K562 (cell line): ENCODE measurements at places on chromosomes 16 and 17.

DNA sequence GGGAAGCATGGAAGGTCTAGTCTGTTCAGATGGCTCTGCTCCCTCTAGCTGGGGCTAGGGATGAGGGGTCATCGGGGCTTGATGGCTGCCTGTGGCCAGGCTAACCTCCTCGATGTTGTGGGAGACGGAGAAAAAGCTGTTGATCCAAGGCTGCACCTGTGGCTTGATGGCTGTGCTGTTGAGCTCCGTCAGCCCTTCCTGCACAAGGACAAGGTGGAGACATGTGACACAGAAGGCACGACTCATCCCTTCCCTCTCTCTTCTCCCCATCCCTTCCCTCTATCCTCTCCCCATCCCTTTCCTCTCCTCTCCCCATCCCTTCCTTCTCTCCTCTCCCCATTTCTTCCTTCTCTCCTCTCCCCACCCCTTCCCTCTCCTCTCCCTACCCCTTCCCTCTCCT lies 28.2 kb downstream of the FCSK start:
- no peak for DNase-seq

DNA sequence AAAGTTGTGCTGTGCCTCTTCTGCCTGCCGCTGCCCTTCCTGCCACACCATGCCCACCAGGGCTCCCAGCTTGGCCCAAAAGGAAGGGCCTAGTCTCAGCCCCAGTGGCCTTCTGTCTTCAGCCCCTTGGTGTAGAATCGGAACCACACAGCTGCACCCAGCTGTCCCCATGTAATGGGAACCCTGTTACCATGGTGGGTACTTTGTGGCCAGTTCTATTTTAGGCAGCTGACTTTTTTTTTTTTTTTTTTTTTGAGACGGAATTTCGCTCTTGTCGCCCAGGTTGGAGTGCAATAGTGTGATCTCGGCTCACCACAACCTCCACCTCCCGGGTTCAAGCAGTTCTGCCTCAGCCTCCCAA lies 163.3 kb upstream of the GSE1 start:
- no peak for DNase-seq

DNA sequence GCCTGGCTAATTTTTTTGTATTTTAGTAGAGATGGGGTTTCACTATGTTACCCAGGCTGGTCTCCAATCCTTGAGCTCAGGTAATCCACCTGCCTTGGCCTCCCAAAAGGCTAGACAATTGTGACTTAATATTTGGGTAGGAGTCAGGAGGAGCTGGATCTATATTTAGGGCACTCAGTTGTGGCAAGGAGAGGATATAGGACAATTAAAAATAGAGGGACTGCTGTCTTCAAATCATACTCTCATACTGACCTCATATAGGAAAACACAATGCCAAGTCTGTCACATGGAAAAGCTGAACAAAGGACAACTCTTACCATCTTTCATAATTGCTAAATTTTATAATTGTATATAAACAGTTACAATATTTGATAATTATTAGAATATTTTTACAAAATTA lies 17.1 kb downstream of the IRX3 start:
- DNase-seq = no peak

GRCh38 chr17:28646039-28646754 lies 1.2 kb upstream of the BLTP2 start:
- DNase-seq = peak; percentile 76

GRCh38 chr16:30096105-30096861 lies at the start of gene YPEL3:
TSS of gene YPEL3 (minus strand) at chr16:30096213. CDS start at chr16:30095482, 731 bp downstream.
- DNase-seq = peak; percentile 98

DNA sequence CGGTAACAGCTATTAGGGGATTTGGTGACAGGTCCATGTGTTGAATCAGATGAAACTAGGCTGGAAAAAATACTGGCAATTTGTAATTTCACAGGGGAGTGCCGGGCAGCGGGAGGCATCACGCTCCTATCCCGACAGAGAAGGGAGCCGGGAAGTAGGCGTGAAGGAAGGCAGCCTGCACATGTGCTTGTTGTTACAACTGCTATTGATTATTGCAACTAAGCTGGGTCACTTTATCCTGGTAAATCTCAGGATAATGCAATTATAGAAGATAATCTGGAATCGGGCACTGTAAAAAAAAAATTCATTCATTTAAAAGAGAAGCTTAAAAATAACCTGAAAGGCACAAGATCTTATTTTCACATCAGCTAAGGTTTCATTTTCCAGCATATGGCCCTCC lies 180.6 kb downstream of the FOXL1 start:
- no peak for DNase-seq

- no peak for DNase-seq
Measured at GRCh38 chr17:80820331-80820730, 171.3 kb upstream of the CHMP6 start.
